Stimulated activated CD4-positive, alpha-beta T cell treated with anti-CD3 and anti-CD28 coated beads, TNF-alpha, amount 100 ng/mL, for 1 hour (primary cell): ENCODE measurements at places on chromosomes 1 and 21.

GRCh38 chr1:27588256-27589232 is 15.4 kb downstream of the AHDC1 start:
- DNase-seq, result no peak

DNA sequence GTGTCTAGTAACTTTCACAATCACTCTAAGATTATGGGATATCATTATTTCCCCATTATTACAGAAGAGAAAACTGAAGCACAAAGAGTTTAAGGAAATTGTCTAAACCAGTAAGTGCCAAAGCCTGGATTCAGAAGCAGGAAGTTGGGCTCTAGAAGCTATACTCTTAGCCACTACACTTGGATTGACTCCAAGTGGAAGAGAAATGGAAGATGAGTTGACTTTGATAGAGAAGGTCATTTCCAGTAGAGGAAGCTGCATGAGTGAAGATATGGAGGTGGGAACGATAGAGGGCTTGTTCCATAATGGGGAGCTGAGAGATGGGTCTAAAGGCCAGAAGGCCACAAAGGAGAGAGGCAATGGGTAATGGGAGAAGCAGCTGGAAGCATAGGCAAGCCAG is 11.7 kb upstream of the TDRD10 start:
- DNase-seq, result no peak

GRCh38 chr1:229279242-229279641 is 8.3 kb downstream of the RAB4A start:
- no peak for DNase-seq

DNA sequence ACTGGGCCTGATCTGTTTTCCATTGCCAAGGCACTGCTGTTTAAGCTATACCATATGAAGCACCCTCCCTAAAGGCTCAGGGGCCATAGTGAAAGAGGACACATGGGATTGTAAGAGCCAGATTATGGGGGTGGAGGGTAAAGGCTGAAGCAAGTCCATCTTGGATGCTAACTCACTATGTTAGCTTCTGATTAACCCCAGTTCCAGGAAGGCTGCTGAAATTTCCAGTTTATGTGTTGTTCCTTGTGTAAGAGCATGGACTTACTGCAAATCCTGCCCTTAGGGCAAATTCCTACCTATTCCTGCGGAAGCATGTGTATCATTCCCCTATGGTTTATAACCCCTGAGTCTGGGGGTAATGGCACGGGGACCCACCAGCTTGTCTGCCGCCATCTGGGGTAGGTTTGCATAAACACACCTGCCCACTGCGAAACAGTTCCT is 91.8 kb upstream of the SERBP1 start:
- DNase-seq, result no peak

DNA sequence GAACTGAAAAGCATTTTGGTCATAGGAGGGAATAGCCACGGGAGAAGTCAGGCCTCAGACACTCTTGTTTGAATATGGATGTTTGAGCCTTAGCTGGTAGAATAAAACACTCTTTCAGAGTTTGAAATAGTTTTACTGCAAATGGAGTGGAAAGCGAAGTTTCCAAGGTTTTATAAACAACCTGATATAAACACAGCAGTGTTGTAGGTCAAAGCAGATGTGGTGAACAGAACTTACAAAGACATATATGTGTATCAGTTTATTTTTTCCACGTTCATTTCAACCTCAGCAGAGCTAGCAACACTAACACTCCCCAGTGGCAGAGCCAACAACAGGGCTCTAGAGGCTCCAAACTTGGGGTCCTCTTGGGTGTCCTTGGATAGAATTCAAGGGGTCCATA is 89.9 kb downstream of the WLS start:
- DNase-seq, result no peak

DNA sequence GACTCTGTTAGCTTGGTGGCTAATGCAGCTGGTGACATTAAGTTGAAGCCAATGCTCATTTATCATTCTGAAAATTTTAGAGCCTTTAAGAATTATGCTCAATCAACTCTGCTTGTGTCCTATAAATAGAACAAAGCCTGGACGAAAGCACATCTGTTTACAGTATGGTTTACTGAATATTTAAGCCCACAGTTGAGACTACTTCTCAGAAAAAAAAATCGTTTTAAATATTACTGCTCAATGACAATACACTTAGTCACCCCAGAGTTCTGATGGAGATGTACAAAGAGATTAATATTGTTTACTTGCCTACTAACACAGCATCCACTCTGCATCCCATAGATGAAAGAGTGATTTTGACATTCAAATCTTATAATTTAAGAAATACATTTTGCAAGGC is 79.6 kb downstream of the NEGR1 start:
- DNase-seq, result no peak

GRCh38 chr1:94126651-94127050 is 5.7 kb upstream of the ABCA4 start:
- no peak for DNase-seq

DNA sequence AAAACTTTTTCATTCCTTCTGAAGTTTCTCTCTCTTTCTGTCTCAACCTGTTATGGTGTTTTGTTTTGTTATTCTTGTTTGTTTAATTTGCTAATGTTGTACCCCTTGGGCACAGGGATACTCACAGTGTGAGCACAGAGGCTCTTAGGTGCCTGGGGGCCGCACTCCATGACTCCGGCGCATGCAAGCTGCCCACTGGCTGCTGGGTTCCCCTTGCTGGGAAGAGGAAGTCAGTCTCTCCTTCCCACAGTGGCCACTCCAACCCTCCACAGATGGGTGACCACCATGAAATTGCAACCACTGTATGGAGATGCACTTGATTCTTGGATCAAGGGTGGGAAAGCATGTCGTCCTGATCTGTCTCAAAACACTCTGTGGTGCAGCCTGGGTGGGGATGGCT is 4.6 kb upstream of the CD1A start:
- no peak for DNase-seq

GRCh38 chr1:212042436-212042835 is 6.9 kb downstream of the DTL start:
- no peak for DNase-seq

- no peak for DNase-seq
Measured at GRCh38 chr1:54314696-54315095, 91.5 kb downstream of the SSBP3 start.
